DND-41 (cell line): ENCODE measurements at places on chromosomes 1 and 21.

GRCh38 chr1:151825204-151825603 is 6.4 kb downstream of the RORC start:
- peak; percentile 35 for DNase-seq

- no peak for DNase-seq
Measured at GRCh38 chr1:3518756-3519155, 64.3 kb downstream of the ARHGEF16 start.

DNA sequence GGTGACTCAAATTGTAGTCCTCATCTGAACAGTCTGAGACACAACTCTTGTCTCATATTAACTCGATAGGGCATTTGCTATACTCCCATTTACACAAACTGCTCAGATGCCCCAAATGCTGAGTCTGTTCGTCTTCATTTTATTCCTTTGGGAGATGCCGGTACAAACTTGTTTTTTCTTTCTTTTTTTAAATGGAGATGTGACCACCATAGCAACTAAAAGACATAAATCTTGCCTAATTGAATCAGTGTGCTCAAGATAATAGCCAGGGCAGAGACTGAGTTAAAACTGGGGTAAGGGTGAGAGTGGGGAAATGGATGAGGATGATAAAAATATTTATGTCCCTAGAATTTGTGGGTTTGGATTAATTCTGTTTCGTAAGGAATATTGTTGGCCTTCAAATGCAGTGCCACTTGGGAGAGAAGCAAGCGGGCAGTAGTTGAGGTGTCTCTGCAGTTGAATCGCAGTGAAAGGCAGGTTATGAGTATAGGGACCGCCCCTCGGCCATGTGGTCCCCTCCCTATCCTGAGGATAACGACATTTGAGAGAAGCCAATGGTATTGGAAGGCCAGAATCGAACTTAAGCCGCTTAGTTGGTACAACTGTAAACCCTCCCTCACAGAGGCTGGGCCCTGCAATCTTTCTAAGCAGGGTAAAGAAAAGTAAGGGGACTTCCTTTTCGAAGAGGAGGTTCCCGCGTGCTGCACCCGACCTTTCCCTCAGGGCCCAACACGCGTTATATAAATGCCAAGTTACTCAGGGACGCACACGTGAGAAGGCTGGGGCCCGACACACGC is 859 bp upstream of the LRRC8B start:
- DNase-seq = peak; percentile 40

DNA sequence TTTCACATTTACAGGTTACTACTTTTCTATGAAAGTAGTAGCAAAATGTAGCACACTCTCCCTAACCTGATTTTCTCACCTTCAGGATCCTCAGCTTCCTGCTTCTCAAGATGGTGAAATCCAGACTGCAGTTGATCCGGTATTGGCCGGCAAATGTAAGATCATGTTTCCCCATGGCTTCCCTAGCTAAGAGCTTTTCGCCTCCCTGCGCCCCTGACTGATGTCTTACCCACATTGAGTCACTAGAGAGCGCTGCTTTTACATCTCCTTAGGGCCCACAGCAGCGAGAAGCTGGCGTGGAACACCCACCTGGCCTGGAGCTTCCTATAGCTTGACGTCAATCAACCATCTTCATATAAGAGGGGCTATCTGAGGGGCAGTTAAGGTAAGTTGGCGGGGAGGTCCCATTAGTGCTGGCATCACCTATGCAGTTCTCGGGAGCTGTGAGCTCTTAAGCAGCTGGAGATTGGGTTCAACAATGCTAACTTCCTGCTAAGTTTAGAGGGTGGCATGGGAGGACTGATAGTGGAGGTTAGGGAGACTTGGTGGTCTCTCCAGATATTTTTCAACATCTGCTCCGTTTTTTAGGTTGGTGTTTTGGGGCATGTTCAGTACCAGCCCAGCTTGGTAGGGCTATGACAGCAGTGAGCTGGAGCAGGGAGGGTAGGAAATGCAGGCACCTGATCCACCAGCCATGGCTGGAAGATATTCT is 5.5 kb downstream of the PTPN7 start:
- peak; percentile 65 for DNase-seq

DNA sequence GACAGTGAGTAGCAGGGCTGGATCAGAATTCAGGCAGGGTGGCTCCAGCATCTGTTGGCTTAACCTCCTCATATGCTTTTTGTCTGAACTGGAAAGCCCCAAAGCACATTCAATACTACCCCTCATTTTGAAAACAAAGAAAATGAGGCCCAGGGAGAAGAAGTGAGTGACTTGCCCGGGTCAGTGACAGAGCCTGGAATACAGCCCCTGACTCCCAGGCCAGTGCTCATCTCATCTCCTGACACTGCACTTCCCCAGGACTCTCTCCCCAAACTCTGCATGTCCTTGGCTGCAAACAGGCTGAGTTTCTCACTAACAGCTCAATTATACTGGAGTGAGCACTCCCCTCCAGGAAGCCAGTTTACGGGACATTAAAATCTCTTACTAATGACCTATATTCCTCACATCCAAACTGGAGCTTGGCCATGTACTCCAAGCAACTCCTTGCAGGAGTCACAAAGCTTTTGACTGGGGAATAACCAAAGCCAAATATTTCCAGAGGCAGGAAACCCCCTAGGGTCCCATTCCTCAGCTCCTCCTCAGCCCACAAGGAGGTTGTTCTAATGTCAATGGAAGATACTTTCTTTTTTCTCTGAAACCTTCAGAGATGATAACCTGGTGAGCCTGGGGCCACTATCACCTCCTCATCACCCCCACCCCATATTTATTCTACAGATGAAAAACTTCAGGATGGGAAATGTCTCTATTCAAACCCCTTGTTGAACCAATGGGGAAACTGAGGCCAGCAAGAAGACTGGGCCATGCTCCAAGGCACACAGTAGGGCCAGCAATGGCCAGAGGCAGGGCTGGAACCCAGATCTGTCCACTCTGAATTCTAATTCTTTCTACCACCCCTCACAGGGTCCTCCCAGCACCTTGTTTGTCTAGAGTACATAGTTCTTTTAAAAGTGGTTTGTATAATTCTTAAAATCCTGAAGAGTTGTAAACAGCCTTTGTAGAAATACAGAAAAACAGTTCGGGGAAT is 127.0 kb downstream of the PLPP3 start:
- no peak for DNase-seq

- no peak for DNase-seq
Measured at GRCh38 chr1:228841632-228842031, 106.4 kb downstream of the RHOU start.

- DNase-seq = no peak
Measured at GRCh38 chr1:160243767-160244166, 18.6 kb downstream of the DCAF8 start.

- no peak for DNase-seq
Measured at GRCh38 chr1:43279161-43279560, 6.2 kb downstream of the C1orf210 start.

DNA sequence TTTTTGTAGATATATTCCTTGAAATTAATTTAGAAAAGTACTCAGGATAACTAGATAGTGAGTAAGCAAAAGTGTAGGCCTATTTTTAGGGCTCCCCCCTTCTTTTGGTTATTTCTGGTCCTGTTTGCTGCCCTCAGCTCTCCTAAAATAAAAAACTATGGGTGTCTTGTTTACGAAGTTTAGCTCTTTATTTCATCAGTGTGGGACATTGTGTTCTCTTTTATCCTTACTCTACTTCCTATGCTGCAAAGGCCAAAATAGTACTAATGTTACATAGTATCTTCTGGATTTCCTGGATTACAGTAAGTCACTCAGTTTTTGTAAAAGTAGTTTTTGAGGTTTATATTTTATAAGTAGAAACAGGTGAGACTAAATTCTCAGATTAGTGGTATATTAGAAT is 15.4 kb downstream of the CEP350 start:
- no peak for DNase-seq

GRCh38 chr1:55813618-55814017 is 598.5 kb upstream of the USP24 start:
- no peak for DNase-seq

- DNase-seq = no peak
Measured at GRCh38 chr1:174794861-174795260, 204.9 kb upstream of the CACYBP start.

- DNase-seq = no peak
Measured at GRCh38 chr1:53337499-53337898, 9.6 kb upstream of the LRP8 start.

- no peak for DNase-seq
Measured at GRCh38 chr1:157829711-157830110, 9.8 kb upstream of the FCRL1 start.

DNA sequence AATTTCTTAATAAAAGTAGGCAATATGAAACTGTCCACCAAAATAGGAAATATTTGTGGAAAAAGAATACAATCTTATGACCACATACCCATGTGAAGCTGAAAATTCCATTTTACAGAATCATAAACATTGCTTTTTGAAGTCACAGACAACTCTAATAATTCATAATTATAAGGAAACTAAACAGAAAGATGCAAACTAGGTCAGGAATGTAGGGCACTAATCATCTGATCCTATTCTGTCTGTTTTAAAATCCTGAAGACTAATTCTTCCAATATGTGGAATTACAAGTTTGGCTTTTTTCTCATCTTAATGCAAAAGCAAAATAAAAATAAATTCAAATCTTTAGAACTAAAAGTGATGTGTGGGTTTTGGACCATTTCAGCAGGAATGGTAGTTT is 528.6 kb downstream of the LTN1 start:
- no peak for DNase-seq

- no peak for DNase-seq
Measured at GRCh38 chr1:61724506-61724812, 482 bp downstream of the TM2D1 start.

GRCh38 chr1:175015243-175015642 is 8.0 kb downstream of the MRPS14 start:
- DNase-seq = no peak

DNA sequence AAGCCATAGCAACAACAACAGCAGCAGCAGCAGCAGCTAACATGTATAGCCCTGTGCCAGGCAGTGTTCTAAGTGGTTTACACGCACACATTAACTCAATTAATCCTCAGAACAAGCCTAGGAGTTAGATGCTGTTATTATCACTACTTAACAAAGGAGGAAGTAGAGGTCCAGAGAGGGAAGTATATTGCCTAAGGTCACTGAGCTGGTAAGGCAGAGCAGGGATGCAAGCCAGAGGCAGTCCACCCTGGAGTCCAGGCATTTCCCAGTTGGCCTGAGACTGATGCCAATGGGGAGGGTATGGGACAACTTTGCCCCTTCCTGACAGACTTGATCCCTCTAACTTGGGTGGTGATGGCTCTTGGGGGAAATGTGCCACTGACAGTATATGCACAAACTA is 6.8 kb downstream of the CDC14A start:
- DNase-seq = no peak

- no peak for DNase-seq
Measured at GRCh38 chr1:233639611-233640010, 25.7 kb downstream of the KCNK1 start.

DNA sequence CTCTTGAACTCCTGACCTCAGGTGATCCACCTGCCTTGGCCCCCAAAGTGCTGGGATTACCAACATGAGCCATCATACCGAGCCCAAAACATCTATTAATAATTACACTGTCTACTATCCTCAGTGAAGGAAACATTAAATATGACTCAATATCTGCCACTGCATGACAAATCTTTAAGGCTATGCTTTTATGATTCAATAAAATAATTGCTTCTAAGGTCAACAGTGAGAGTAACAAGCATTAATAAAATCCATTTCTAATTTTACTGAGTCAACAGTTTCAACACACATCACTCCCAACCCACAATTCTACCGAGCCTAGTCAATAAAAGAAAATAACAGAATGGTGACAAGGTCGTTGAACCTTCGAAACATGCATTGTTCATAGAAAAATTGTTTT is 125.5 kb upstream of the CHRM3 start:
- DNase-seq = no peak

- no peak for DNase-seq
Measured at GRCh38 chr1:107198561-107198960, 57.7 kb downstream of the NTNG1 start.
